Stimulated activated CD8-positive, alpha-beta memory T cell treated with anti-CD3 and anti-CD28 coated beads, Interleukin-4, amount 100 ng/mL, for 1 hour (primary cell): ENCODE measurements at places on chromosomes 5 and 9.

GRCh38 chr5:149389552-149390495, 10.7 kb upstream of the IL17B start:
- DNase-seq = no peak

GRCh38 chr5:87803352-87803751, 390.6 kb upstream of the CCNH start:
- no peak for DNase-seq

DNA sequence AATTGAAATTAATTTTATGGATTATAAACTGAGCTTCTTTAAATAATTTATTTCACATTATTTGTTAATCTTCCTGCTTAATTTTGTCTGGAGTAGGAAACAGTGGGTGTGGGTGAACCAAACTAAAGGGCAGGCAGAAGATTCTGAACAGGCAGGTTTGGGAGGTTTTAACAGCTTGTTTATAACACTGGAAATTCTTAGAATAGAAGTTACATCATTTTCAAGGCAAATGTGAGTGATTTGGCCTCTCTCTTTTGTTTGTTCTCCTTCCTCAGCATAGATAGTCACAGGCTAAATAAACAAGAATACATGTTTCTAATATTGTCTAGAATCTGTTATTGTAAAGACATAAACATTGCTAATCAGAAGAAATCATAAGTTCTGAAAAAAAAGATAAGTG, 970.9 kb upstream of the NUDT12 start:
- DNase-seq = no peak

DNA sequence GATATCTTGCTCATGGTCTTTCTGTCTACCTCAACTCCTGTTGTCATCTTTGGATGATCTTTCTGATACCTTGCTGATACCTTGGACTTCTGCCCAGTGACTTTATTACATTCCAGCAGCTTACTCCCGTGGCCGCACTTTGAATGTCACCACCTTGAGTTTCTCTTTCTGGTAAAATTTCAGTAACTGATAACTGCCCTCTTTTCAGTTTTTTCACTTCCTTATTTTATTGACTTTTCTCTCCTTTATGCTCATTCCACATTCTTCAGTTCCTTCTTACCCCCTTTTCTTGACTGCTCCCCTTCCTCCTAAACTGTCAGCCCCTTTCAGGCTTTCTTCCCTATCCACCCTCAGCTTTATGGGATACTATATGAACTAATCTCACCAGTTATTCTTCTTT, 7.0 kb upstream of the FBXO4 start:
- DNase-seq = no peak

DNA sequence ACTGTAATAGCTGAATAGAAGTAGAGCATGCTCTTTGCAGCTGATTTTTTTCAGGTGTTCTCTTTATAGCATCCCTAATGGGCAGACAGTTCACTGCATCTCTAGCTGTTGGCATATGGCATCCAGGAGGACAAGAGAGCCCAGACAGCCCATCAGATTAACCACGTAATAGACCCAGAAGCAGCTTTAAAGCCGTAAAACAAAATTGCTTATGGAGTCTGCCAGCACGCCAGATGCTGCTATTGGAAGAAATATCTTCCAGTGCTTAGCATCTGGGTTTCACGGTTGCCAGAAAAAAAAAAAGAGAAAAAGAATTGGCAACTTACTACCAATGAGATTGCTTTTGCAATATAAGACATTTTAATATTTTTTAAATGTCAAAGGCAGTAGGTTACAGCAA, 869.4 kb upstream of the NUDT12 start:
- DNase-seq = no peak

- DNase-seq = no peak
Observed at GRCh38 chr9:34254141-34254913, 74.7 kb downstream of the KIF24 start.

- no peak for DNase-seq
Observed at GRCh38 chr5:181198905-181199519, 6.0 kb downstream of the TRIM7 start.

DNA sequence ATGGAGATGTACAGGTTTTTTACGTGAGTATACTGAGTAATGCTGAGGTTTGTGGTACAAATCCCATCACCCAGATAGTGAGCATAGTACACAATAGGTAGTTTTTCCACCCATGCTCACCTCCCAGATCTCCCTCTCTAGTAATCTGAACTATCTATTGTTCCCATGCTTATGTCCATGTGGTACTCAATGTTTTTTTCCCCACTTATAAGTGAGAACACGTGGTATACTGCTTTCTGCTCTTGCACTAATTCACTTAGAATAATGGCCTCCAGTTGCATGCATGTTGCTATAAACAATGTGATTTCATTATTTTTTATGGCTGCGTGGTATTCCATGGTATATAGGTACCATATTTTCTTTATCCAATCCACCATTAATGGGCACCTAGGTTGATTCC, 593.9 kb downstream of the ANXA1 start:
- no peak for DNase-seq

GRCh38 chr5:181152406-181152805, 5.0 kb downstream of the OR2V2 start:
- DNase-seq = no peak

DNA sequence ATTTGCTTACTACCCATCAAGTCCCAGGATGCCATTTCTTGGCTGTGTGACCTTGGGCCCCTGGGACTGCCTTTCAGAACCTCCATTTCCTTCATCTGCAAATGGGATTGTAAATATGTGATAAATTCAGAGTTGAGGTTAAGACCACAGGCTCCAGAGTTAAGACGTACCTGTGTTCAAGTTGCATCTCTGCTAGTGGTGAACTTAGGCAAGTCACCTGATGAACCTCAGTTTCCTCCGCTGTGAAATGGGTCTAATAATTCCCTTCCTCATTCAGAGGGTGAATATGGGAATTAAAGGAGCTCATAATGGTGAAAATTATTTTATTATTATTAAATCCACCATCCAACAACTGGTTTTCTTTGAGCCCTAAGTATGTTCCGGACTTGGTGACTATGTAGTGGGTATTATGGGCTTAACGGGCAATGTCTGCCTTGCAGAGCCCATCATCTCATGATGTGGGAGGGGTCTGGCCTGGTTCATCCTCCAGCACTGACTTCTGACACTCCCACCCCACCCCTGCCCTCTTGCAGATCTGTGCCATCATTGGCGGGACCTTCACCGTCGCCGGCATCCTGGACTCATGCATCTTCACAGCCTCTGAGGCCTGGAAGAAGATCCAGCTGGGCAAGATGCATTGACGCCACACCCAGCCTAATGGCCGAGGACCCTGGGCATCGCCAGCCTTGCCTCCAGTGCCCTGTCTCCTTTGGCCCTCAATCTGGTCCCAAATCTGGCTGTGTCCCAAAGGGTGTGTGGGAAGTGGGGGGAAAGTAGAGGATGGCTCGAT, 8.9 kb upstream of the RPL26L1 start:
- DNase-seq = no peak

GRCh38 chr5:144421411-144421810, 250.7 kb downstream of the KCTD16 start:
- DNase-seq = no peak

DNA sequence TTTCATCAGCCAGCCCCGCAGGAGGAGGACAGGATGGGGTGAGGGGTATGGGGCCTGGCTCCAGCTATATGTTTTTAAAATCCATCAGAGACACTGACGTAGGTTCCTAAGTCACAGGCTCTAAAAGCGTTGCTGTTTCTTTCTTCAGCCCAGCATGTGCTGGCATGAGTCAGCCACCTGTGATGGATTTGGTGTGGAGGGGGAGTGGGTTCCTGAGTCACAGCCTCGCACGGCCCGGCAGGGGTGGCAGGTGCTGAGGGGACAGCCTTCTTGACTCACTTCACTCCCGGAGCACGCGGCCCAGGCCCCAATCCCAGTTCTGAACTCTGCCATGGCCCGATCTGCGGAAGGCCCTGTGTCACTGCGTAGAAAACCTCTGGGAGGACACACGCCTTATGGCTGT, 38.8 kb upstream of the RPL26L1 start:
- no peak for DNase-seq
